ENCODE measurements at places on chromosomes 5 and 9. TPM values are rescaled to one million over a fixed set of nuclear protein-coding genes. Genes with fewer than 3 reads are reported as not detected.

The CEL gene
- 1.9 TPM for total RNA-seq

The ACTBL2 gene
- not detected for total RNA-seq

DNA sequence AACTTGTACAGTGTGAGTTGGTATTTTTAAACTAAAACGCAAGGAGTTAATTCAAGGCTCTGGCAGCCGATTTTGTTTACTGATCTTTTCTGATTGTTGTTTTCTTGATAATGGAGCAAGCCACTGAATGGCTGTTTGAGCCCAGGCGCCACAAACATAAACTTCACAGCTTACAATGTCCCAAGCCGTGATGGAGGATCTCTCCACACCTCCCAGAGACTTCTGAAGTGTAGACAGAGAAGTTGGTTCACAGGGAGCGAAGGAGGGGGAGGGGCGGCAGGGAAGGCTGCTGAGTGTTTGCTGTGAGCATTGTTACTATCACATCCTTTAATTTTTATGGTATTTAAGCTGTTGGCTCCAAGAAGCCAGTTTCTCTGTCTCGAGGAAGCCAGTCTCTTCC lies 14.7 kb downstream of the ISL1 start:
- DNase-seq, result no peak

The PRLR gene
- 1.6 TPM for total RNA-seq
